Fibroblast of skin of back (primary cell): ENCODE measurements at places on chromosomes 5 and 9.

GRCh38 chr5:151141535-151141934 is 16.0 kb downstream of the ANXA6 start:
- DNase-seq: no peak

DNA sequence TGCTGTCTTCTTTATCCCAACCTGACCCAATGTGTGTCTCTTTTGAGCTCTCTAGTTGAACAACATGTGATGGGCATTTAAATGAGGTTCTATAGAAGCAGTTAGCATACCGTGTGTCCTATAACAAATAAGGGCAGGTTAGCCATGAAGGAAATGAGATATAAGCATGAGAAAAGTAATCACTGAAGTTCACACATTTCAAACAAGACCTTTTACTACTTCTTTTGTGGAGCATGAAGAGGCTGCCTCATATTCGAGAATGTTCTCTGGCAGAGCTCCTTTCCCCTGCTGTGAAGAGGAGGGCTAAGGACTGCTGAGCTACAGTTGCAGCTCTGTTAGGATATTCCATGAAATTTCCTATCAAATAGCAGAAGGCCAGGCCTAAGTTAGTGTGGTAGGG is 15.2 kb upstream of the SNCAIP start:
- no peak for DNase-seq

- no peak for DNase-seq
Observed at GRCh38 chr5:88393716-88394535, 125.3 kb upstream of the TMEM161B start.

- peak; percentile 7 for DNase-seq
Observed at GRCh38 chr5:105978011-105978410, 1692.7 kb downstream of the EFNA5 start.

DNA sequence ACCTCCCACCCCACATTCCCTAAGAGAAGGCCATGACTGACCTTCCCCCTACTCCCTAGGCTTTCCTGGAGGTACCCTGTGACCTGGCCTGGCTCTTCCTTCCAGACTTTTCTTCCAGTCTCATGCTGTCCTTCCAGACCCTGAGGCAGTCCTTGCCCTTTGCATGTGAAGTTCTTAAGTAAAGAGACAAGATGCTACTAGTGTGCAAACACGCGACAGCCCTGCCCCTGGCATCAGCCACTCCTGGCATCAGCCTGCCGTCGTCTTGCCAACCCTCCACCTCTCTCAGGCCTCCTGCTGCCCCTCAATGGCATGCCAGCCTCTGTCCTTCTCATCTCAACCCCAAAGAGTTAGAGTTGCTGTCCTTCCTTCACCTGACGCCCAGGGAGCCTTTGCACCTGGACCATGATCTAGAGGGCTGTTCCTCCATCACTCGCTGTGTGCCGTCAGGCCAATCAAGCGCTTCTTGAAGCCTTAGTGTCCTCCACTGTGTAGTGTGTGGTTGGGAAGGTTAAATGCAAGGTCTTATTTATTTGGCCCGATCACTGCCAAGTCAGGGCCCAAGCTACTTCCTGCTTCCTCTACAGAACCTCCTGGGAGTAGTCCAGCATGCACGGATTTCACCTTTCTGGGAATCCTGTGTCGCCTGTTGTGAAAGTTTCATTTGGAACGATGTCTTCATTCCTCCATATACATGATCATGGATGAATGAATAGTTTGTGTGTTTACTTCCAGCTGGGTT is 61.9 kb downstream of the WWC1 start:
- no peak for DNase-seq

GRCh38 chr9:79711874-79712273 is 140.1 kb downstream of the TLE4 start:
- DNase-seq: no peak

DNA sequence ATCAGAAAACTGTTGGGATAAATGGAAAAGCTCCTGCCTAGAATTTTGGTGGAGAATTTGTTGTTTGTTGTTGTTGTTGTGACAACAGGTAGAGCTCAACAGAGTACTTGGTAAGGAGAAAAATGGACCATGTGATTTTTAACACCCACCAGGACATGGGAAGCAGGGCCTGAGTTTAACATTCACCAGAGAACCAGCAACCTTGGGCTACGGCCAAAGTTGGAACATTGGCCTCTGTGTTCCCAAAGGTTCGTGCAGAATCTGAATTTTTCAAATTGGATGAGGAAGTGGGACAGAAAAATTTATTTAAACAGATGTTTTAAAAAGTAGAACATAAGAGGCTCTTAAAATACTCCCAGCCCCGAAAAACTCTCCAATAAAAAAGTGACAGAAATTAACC is 127.0 kb downstream of the GNA14 start:
- DNase-seq: no peak

DNA sequence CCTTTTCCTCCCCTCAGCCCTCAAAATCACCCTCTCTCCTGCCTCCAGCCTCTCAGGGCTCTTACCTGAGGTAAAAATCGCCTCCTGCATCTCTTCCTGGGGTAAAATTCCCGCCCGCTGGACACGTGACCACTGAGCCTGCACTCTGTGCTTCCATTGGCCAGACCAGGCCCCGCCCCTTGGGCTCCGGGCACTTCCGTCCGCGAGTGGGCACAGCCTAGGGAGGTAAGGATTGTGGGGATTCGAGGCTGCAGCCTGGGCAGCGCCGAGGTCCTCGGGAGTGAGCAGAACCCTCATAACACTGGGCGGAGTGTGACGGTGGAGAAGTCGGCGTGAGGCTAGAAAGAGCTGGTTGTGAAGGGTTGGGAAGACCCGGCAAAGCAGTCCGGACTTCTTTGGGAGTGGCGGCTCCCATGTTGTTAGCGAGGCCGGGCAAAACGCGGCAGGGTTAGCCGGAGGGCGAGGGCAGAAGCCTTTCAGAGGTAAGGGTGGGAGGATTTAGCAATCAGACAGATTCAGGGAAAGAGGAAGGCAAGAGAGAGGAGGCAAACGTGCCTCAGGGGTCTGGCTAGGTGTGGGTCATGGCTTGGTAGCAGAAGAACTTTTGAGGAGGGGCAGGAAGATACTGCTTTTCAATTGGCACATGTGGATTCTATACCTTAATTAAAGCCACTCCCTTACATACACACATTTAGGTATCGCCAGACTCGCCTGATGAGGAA is at the start of gene SHOC1:
Gene SHOC1, minus strand, starts transcription at position 103 of the 722 bp plus-strand sequence. CDS start 3,519 bp downstream, outside the sequence.
- no peak for DNase-seq

GRCh38 chr5:170238456-170239196 is 5.8 kb downstream of the C5orf58 start:
- no peak for DNase-seq

DNA sequence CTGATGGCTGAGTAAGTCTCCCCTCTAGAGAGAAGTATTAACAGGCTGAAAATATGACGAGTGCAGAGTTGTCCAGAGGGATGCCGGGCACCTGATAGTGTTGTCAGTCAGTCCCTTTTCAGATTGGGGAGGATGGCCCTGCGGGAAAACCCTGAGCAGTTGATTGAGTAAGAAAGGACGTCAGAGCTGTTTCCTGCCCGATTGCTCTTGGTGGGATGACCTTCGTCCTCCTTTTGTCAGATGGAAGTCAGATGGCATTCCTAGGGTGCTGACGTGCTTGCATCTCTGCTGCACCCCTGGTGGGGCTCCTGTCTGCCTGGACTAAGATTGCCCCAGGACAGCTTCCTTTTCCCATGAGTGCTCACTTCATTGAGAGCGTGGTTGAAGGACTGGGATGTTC is 9.8 kb downstream of the ZNF354B start:
- no peak for DNase-seq

GRCh38 chr5:4947893-4948536 is 192.1 kb upstream of the ADAMTS16 start:
- no peak for DNase-seq
